ENCODE measurements at places on chromosomes 11 and 22. TPM values are rescaled to one million over a fixed set of nuclear protein-coding genes. Genes with fewer than 3 reads are reported as not detected.

The TREH gene
- total RNA-seq = not detected

The GGTLC2 gene
- total RNA-seq = not detected

The EEF1G gene
- 1,351 TPM for total RNA-seq

The OR4C6 gene
- not detected for total RNA-seq

The CRYBB3 gene
- not detected for total RNA-seq

The OR52N4 gene
- total RNA-seq = not detected

The NOX4 gene
- total RNA-seq = not detected

The OR2D2 gene
- total RNA-seq = 0.71 TPM

The KCNJ11 gene
- 0.58 TPM for total RNA-seq

The SMC1B gene
- not detected for total RNA-seq

The SLC22A12 gene
- not detected for total RNA-seq

The OR6A2 gene
- 2.9 TPM for total RNA-seq

The OR4A16 gene
- not detected for total RNA-seq

The TSKU gene
- not detected for total RNA-seq

The PDE2A gene
- 1.8 TPM for total RNA-seq

The CBLIF gene
- total RNA-seq = not detected

The LARGE2 gene
- total RNA-seq = 9.5 TPM

The TSGA10IP gene
- not detected for total RNA-seq

The DRD4 gene
- total RNA-seq = not detected

The CACNA1I gene
- not detected for total RNA-seq

The NXPE2 gene
- not detected for total RNA-seq

The ASRGL1 gene
- total RNA-seq = not detected

The AP5B1 gene
- 19.8 TPM for total RNA-seq

The GRM5 gene
- total RNA-seq = not detected

The NEU3 gene
- total RNA-seq = 133 TPM

The TEX54 gene
- total RNA-seq = not detected

The MS4A2 gene
- total RNA-seq = not detected

The MFNG gene
- total RNA-seq = 105 TPM

The POU2AF3 gene
- not detected for total RNA-seq

The CALCA gene
- total RNA-seq = not detected

The KDM4E gene
- not detected for total RNA-seq

The GPHA2 gene
- not detected for total RNA-seq

The NFRKB gene
- total RNA-seq = 9.4 TPM

The RBFOX2 gene
- 24.2 TPM for total RNA-seq

The NDUFS8 gene
- total RNA-seq = 159 TPM

The SAA4 gene
- not detected for total RNA-seq

The CARD10 gene
- not detected for total RNA-seq

The MRGPRF gene
- total RNA-seq = not detected

The ANO9 gene
- total RNA-seq = 1.4 TPM

The CHST1 gene
- 0.25 TPM for total RNA-seq

The BIRC3 gene
- total RNA-seq = 0.52 TPM

The TMEM109 gene
- 42.3 TPM for total RNA-seq

The P2RX6 gene
- total RNA-seq = 2.0 TPM

The APOA5 gene
- not detected for total RNA-seq

The NRXN2 gene
- total RNA-seq = 0.83 TPM

The SIK3 gene
- total RNA-seq = 4.1 TPM

The GDPD4 gene
- total RNA-seq = not detected

The IRAG1 gene
- total RNA-seq = not detected

The C11orf42 gene
- total RNA-seq = not detected

The FJX1 gene
- total RNA-seq = not detected

The RBX1 gene
- total RNA-seq = 57.5 TPM

The NR1H3 gene
- total RNA-seq = 6.9 TPM

The APOBEC3C gene
- 6.2 TPM for total RNA-seq

The C1QTNF5 gene
- not detected for total RNA-seq

The PRRG4 gene
- 0.11 TPM for total RNA-seq

The OR8D1 gene
- not detected for total RNA-seq

The CALCB gene
- 0.54 TPM for total RNA-seq

The OLFML1 gene
- not detected for total RNA-seq
